Fibroblast of skin of left quadriceps (primary cell): ENCODE measurements at places on chromosomes 4 and X.

- DNase-seq, result no peak
These were observed 15.4 kb downstream of the AMTN start for GRCh38 chr4:70533791-70534190.

GRCh38 chrX:41381685-41382084, 47.7 kb downstream of the DDX3X start:
- peak; percentile 7 for DNase-seq

GRCh38 chr4:165060938-165061337, 7.3 kb downstream of the TRIM75 start:
- no peak for DNase-seq

DNA sequence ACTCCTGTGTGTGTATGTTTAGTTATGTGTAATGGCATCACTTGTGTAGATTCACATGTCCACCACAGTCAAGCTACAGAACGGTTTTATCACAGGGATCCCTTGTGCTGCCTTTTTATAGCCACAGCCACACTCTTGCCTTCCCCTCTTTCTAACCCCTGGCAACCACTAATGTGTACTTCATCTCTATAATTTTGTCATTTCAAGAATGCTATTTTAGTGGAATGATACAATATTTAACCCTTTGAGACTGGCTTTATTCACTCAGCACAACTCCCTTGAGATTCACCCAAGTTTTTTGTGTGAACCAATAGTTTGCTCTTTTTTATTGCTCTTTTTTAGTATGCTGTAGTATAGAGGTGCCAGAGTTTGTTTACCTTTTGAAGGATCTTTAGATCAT, 112.1 kb downstream of the CDKL5 start:
- DNase-seq, result no peak

- DNase-seq, result no peak
These were observed 22.6 kb downstream of the PLS3 start for GRCh38 chrX:115583496-115584004.

DNA sequence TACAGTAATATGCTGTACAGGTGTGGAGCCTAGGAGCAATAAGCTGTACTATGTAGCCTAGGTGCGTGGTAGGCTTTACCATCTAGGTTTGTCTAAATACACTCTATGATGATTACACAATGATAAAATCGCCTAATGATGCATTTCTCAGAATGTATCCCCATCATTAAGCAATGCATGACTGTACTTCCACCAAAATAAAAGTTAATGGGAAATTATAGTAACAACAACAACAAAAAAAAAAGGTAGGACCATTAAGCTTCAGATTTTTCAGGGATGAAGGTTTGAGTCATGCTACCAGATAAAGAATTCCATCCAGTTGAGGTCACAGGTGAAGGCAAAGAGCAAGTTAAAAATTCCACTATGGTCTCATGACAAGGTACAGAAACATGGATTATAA, 68.2 kb downstream of the MAGEA10 start:
- no peak for DNase-seq

DNA sequence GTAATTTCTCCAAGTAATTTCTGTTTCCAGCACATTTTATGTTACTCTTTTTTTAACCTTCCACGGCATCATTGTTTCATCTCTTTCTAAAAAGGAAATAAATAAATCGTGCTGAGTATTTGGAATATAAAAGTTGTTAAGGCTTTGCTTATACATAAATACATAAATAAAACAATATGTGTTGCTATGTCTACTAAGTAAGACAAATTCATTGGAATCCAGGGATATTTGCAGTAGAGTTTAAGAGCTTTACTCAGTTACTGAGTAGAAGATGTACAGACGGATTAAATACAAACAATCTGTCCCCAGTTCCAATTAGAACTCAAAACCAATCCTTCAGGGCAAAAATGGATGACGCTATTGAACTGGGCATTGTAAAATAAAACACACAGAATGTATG, 1.4 kb downstream of the ARHGAP24 start:
- no peak for DNase-seq

GRCh38 chrX:108138814-108139702, 47.5 kb downstream of the ATG4A start:
- DNase-seq, result no peak

DNA sequence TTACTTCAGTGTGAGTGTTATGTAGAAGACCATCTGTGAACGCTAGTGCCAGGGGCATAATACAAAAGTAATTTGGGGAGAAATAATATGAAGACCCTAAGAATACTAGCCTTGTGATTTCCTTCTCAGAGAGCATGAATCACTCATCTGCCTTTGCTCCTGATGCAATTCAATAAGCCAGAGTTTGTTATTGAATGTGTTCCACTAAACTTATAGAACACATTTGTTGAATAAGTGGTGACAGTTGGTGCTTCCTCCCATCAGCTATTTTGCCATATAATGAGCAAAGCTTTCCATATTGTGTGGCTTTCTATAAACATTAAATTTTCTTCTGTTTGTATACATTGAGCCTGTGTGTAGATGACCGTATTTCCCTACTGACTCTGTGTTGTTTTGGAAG, 136.4 kb upstream of the QRFPR start:
- DNase-seq, result no peak

DNA sequence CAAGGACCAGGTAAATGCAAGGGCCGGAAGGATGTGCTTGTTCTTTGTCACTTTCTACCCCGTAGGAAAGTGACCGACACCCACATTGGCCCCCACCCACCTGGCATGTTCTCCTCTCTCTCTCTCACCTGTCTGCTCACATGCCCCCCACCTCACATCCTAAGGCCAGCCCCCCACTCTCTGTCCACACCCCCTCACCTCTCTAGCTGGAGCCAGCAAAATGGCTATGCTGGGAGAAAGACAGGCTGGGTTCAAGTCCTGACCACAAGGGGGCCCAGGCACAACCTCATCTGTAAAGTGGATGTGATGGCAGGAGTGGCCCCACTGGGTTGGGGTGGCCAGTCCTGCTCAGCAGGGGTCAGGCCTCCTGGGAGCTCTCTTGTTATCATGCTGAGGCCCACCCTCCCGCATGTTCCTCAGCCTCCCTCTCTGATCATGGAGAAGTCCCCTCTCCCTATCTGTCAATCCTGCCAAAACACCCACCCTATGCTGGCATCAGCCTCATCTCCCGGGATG, 1.7 kb upstream of the PPP2R2C start:
- DNase-seq, result no peak

GRCh38 chrX:103012945-103013344, 51.0 kb downstream of the BEX1 start:
- no peak for DNase-seq

DNA sequence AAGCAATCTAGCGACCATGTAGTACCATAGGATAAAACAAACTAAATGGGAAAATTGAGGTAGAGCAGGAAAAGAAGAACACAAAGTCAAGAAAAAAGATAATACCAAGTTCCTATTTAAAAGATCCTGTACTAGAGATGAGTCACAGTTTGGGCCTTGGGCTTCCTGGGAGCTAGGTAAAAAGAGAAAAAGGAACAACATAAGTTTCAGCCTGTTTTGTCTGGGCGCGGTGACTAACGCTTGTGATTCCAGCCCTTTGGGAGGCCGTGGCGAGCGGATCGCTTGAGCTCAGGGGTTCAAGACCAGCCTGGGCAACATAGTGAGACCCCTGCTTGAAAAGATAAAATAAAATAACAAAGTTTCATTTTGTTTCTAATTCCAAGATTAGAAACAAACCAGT, 14.0 kb upstream of the TMEM156 start:
- no peak for DNase-seq

GRCh38 chr4:47929682-47930201, 15.4 kb upstream of the NFXL1 start:
- DNase-seq, result no peak

DNA sequence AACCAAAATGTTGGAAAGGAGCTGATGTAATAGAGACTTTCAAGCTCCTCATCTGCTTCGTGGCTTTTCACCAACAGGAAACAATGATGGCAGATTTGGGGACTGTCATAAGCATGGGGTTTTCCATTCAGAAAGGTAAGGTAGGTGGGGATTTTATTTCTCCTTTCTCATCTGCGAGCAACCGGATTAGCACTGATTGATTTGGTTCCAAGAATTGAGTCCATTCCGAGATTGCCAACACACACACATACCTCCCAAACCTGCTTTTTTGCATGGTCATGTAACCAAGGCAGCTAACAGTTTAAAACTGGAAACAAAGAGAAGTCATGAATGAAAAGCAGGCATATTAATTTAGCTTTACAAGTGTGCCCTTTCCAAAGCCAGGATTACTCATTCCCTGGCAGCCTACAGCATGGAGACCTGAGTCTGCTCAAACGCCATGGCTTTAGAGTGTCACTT, 63.0 kb upstream of the LNX1 start:
- no peak for DNase-seq

- DNase-seq, result no peak
These were observed 31.0 kb downstream of the NSG1 start for GRCh38 chr4:4417886-4418285.

DNA sequence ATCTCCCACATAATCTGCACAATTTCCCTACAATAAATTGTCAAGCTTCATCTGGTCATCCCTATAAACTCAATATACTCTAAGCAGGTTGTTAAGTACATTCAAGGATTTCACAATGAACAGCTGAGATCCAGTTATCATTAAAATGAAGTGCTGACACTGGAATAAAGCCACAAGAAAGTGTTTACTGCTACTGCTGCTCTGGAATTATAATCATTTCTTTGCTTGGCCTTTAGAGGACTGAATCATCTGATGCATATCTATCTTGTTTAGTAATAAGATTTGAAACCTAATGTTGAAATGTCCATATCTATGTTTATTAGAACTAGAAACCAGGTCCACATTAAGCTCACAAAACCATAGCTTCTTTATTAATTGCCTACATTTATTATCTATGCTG, 338.6 kb upstream of the ZFP42 start:
- DNase-seq, result peak; percentile 72

DNA sequence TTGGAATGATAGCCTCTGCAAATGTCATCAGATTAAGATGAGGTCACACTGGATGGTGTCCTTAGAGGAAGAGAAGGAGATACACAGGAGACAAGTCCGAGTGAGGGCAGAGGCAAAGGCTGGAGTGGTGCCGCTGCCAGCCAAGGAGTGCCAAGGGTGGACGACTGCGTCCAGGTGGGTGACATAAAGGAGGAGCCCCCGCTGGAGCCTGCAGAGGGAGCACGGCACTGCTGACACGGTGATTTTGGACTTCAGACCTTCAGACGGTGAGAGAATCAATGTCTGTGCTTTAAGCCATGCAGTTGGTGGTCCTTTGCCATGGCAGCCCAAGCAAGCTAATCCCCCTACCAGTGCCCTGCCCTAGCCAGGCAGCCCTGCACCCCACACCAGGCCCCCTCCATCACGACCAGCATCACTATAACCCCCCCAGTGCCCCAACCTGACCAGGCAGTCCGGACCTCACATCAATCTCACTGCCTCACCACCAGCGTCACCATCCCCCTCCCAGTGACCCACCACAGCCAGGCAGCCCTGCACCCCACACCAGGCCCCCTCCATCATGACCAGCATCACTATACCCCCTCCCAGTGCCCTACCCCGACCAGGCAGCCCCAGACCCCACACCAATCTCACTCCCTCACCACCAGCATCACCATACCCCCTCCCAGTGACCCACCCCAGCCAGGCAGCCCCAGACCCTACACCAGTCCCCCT, 130.0 kb downstream of the HMX1 start:
- no peak for DNase-seq

DNA sequence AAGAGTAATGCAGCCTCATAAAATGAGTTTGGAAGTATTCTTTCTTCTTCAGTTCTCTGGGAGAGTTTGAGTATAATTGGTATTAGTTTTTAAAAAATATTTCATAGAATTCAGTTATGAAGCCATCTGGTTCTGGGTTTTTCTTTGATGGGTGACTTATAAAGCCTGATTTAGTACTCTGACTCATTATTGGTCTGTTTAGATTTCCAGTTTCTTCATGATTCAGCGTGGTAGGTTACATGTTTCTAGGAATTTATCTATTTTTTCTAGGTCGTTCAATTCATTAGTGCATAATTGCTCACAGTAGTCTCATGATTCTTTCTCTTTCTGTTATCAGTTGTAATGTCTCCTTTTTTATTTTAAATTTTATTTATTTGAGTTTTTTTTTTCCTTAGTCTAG, 111.2 kb downstream of the CEP44 start:
- DNase-seq, result peak; percentile 46

GRCh38 chrX:20487227-20487626, 220.5 kb upstream of the RPS6KA3 start:
- DNase-seq, result peak; percentile 7

DNA sequence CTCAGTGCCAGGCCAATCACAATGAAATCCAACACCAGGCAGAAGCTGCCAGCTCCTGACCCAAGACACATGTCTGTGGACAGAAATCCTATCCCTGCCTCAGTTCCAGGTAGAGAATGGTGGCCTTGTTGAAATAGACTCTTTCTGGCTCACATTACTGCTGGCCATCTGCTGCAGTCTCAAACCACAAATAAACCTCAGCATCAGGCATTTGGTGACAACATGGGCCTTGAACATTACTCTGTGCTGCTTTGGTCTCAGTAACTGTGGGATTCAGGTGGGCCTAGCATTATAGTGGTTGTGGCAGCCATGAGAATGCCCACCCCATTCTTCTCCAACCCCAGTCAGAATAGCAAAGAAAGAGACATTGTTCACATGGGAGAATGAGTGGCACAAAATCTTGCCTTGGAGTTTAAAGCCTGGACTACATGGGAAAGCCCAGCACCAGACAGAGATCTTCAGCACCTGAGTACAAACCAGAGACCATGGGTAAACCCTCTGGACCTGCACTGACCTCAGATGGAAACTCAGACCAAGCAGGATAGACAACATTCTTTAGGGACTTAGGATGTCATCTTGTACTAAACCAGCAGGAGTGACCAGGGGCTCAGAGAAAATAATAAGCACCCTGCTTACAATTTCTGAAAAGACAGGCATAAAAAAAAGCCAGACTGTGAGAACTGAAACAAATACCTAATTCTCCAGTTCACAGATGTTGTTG, 50.4 kb upstream of the TRAM1L1 start:
- no peak for DNase-seq

GRCh38 chr4:25020236-25020635, 10.5 kb downstream of the LGI2 start:
- peak; percentile 27 for DNase-seq

- DNase-seq, result no peak
These were observed 255.2 kb upstream of the SFRP2 start for GRCh38 chr4:154044108-154044531.
